ENCODE measurements at places on chromosomes 16 and 17.

- DNase-seq, result no peak
These were observed 56.2 kb downstream of the MAP2K6 start for GRCh38 chr17:69470702-69471101.

DNA sequence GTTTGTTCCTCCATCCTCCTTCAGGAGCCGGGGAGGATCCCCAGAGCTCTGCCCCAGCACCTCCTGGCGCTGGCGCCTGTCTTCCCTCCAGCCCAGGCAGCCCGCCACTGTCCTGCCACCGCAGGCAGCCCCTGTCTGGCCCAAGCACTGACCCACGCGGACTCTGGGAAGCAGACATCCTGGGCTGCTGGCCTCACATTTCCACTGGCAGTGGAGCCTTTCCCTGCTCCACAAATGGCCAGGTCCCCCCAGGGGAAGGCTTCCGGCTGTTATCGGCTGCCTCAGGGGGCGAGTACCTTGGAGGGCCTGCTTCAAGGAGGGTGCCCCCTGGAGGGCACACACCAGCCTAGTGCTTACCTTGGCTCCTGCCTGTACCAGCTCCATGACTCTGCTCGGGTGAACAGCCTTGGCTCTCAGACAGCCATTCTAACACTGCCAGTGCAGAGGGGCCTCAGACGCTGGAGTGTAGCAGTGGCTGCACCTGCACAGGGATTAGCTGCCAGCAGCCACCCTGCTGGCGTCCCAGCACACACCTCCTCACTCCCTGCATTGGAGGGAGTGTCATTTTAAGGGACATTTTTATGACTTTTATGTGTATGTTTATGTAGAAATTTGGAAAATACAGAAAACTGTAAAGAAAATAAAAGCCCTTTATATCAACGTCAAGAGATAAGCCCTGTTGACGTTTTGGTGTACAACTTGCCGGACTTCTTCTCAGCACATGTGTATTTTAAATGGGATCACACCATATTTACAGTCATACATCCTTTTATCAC, 21.0 kb downstream of the ACE start:
- DNase-seq, result no peak

GRCh38 chr17:54524501-54524900, 376.2 kb upstream of the TOM1L1 start:
- DNase-seq, result no peak

- no peak for DNase-seq
These were observed 147.4 kb downstream of the SEC14L1 start for GRCh38 chr17:77288115-77288619.

GRCh38 chr16:67105881-67106280, 3.9 kb upstream of the PHAF1 start:
- no peak for DNase-seq
